Suprapubic skin (tissue), 4 donors: ENCODE measurements at places on chromosomes 1 and 21.

DNA sequence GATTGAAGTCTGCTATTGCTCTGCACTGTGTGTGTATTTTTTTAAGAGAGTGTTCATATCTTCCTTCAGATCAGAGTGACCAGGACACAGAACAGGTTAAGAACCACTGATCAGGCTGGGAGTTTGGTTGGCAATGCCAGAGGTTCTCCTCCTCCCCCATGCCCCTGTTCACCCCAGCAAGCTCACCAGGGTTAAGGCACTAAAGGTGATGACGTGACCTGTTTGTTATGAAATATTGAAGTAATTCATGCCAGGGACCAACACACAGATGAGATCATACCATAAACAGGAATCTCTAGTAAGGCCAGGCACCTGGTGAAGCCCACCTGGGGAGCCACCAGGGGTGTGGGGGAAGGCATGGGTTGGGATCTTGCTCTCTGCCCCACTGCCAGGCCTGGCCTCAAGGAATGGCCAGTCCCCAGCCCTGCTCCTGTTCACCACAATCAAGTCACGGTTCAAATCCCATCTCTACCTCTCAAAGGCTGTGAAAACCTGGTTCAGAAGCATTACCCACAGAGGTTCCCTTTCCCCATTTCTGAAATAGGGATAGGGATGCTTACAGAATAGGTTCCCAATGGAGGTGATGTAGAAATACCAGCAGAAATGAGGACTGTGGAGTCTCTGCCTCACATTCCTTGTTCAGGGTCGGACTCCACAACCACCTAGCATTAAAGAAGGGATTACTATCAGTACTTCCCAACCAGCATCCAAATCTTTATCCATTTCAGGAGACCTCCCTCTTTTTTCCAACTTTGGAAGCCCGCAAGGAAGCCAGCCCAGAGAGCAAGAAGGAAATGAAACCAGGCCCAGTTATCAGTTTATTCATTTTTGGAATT, 2.4 kb downstream of the ID3 start:
- no peak for DNase-seq

DNA sequence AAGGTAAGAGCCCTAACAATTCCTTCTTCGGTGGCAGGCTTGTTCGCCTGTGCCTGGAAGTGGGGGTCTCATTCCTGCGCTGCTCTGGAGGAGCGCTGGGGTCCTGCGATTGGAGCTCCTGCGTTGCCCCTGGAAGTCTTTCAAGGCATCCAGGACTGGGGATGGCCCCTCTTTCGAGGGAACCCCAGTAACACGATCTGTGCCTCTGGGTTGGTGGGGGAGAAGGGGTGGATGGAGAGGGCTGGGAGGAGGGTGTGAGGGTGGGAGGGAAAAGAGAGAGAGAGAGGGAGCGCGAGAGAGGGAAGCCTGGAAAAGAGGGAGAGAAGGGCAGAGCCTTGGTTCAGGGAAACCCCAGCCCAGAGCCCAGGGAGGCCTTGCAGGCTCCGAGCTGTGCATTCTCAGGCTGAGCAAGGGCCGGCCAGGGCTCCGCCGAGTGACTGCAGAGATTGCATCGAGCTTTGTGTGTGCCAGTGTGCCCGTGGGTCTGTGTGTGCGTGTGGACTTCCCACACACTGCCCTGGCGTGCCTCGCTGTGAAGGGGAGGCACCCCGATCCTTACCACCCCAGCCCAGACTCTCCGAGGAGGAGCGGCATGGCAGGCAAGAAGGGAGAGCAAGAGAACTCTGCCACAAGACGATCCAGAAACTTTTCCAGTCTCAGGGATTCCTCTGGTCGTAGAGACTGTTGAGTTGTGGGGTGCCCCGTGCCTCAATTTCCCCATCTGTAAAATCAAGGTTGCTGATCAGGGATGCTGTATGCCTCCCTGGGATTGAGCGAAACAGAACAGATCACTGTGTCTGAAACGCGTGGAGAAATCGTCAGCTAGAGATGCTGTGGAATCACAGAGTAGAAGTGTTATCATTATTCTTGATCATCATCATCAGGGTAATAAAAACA, 619 bp downstream of the BCL9 start:
- DNase-seq, result peak; percentile 67

DNA sequence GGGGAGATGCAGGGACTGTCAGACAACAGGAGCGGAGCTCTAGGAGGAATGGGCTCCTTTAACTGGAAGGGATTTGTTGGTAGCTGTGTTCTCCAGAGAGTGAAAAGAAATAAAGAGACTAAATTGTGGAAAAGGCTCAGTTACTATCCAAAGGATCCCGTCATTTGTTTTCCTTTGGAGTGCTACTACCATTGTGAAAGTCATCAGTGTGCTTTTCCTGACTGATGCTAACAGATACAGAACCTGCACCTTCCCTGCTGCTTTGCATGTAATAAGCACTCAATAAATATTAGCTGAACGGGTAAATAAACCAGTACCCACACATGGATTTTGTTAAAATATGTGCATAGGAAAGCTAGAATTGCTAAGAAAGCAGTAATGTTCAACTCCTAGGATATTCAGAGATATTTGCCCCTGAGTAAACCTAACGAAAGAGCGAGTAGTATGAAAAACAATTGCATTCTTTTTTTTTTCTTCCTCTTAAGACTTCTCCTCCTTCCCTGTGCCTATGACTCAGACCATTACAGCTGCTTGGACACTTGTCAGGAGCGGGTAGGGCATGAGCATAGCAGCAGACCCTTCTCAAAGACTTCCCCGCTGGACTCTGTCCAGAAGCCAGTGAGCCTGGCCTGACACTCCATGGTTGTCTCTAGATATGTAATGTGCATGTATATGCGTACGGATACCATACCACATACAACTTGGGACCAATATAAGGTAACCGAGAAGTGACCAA, 41.7 kb downstream of the PTGFRN start:
- DNase-seq, result peak; percentile 81

GRCh38 chr1:117104986-117105385, 16.6 kb downstream of the TRIM45 start:
- no peak for DNase-seq

GRCh38 chr21:35206141-35207125, 157.3 kb upstream of the RUNX1 start:
- DNase-seq, result no peak

DNA sequence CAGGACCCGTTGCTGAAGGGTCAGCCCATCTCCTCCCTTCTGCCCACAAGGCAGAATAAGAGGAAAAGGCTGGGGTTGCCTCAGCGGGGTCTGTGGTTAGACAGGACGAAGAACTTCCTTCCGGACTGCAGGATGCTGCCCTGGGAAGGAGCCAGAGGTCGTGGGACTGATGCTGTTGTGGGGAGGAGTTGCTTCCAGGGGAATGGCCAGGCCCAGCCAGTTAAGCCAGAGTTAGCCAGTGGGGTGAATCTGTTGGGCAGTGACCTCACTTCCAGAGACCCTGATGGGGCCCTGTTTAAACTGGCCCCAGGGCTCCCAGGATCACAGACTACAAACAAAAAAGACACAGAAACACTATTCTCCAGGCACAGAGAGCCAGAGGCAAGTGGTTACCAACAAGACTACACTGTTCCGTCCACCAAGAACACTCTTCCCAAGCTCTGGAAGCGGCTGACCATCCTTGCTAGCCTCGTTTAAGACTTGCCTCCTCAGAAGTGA, 13.0 kb downstream of the FAM229A start:
- no peak for DNase-seq

- DNase-seq, result no peak
These were observed 18.5 kb upstream of the BTG3 start for GRCh38 chr21:17631195-17631594.

DNA sequence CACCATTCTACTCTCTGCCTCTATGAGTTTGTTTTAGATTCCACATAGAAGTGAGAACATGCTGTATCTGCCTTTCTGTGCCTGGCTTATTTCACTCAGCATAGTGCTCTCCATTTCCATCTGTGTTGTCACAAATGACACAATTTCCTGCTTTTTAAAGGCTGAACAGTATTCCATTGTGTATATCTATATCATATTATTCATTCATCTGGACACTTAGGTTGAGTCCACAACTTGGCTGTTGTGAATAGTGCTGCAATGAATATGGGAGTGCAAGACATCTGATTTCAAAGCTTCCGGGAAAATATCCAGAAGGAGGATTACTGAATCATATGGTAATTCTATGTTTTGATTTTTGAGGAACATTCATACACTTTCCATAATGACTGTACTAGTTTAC, 20.1 kb upstream of the DONSON start:
- DNase-seq, result no peak

GRCh38 chr1:175188936-175189335, 3.6 kb downstream of the KIAA0040 start:
- no peak for DNase-seq
